ENCODE measurements at places on chromosomes 1 and 21.
A peak's percentile ranks its signal among the peaks of the same experiment; 100 is the strongest.

GRCh38 chr1:198281911-198282310 is 125.1 kb downstream of the NEK7 start:
- DNase-seq = no peak

- no peak for DNase-seq
Observed at GRCh38 chr1:224259986-224260385, 70.0 kb downstream of the NVL start.

- no peak for DNase-seq
Observed at GRCh38 chr1:212587888-212588510, 20.6 kb upstream of the ATF3 start.

GRCh38 chr21:45876381-45877170 is 105.0 kb upstream of the COL6A1 start:
- peak; percentile 63 for DNase-seq

DNA sequence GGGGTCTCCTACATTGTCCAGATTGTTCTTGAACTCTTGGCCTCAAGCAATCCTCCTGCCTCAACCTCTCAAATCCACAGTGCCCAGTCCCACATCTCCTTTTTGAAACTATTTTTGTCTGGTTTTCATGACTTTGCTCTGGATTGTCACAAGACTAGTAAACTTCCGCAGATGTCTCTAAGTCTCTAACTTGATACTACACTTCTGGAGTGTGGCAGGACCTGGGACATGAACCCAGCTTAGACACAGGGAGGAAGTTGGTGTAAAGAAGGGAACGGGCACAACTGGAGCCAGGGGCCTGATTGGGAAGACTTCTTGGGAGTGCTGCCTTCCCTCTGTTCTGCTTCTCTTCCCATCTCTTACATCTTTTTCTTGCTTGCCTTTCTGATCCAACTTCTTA is 16.2 kb upstream of the DISC1 start:
- DNase-seq = no peak

DNA sequence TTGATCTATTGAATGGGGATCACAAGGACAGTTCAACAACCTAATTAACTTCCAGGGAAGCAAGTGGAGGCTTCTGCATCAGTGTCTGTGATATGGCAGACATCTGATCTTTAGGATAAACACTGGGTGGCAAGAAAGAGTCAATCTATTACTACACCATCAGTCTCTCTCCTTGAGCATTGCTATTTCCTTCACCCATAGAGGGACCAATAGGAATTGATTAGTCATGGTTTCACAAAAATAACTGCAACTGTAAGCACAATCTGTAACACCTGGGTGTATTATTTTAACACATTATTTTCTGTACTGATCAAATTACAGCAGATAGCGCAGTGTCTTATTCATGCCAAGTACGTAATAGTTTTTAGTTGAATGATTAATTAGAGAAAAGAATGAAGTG is 50.3 kb downstream of the USP24 start:
- no peak for DNase-seq

DNA sequence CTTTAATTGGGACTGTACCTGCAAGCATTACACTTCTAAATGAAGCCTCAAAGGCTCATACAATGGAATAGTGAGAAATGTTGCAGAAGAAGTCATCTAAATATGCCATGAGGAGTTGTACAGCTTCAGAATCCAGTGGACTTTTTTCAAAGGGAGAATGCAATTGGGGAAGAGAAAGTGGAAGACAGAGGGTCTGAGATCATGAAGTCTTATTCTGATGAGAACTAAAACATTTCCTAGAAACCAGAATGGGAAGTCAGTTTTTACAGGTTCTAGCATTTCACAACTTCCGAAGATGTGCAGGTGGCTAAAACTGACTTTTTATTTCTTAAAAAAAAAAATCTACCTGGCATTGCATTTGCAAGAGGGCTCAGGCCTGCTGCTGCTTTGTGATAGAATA is 424.4 kb upstream of the RUNX1 start:
- no peak for DNase-seq

DNA sequence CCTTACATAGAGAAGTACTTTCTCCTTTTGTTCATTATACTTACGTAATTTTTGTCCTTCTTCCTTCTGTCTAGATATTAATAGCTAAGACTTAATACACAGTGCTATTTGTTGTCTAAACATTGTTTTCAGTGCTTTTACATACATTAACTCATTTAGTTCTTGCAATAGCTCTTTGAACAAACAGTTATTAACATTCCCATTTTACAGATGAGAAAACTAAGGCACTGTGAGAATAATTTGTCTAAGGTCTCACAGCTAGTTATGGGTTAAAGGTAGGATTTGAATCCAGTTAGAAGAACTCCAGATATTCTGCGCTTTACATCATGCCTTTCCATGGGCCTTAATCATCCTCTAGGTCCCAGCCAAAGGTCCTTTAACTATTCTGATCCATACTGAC is 19.6 kb downstream of the CCDC17 start:
- DNase-seq = no peak

DNA sequence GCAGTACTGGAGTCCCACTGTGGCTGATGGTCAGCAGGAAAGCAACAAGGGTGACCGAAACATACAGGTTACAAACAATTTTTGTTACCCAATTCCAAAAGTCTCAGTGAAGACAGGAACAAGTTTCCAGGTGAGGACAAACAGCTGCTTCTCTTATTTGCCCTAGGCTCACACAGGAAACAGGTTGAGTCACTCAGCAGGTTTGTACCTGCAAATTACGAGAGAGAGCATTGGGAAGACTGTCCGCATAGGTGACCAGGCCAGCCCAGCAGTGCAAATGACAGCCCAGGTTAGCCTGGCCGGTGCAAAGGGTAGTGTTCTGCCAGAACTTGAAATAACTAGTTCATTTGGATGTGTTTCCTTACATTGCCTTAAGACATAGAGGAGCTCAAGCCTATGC is 40.0 kb upstream of the DSCAM start:
- DNase-seq = no peak

DNA sequence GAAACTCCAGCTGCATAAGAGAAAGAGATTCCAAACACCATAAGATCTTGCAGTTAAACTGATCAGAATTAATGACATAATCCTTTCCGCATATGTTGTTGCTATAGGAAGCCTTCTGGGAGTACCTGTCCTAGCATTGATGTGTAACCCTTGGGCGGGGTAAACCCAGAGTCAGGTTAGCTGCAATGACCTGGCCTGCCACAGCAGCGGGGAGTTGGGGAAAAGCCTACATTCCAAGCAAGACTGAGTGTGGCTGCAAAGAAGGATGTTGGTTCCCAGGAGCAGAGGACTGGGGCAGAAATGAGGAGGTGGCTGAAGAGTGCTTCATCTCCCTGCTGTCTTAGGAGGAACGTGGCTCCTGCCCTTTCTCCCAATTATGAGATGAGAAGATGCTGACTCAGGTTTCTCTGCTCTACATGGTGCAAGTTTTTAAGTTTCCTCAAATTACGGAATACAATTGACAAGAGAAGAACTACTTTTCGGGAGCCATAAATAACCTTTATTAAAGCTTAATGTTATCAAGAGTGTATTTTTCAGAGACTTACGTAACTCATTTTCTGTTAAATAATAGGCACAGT is 142.1 kb downstream of the RYR2 start:
- no peak for DNase-seq

GRCh38 chr1:54973205-54973921 is 7.1 kb upstream of the TMEM61 start:
- DNase-seq = peak; percentile 75
